ENCODE measurements at places on chromosomes 2 and 18.

GRCh38 chr2:236538242-236538641 lies 31.4 kb upstream of the ACKR3 start:
- no peak for ATAC-seq

- ATAC-seq: no peak
Observed at GRCh38 chr2:23522726-23523372, 137.9 kb downstream of the KLHL29 start.

DNA sequence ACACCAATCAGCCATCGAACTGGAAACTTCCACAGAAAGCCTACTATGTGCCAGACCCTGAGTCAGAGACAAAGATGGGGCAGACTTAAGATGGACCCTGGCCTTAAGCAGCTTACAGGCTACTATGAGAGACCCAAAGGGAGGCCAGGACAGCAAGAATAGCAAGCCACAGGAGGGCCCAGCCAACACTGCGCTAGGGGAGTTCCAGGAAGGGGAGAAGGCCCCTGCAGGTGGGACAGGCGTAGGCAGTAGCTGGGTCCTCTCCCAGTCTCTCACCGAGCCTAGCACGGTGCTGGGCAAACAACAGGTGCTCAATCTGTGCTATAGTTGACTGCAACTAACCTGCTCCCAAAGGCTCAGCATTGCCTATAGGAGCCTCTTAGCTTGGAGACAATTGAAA lies 136.2 kb downstream of the CLIP4 start:
- ATAC-seq: no peak

DNA sequence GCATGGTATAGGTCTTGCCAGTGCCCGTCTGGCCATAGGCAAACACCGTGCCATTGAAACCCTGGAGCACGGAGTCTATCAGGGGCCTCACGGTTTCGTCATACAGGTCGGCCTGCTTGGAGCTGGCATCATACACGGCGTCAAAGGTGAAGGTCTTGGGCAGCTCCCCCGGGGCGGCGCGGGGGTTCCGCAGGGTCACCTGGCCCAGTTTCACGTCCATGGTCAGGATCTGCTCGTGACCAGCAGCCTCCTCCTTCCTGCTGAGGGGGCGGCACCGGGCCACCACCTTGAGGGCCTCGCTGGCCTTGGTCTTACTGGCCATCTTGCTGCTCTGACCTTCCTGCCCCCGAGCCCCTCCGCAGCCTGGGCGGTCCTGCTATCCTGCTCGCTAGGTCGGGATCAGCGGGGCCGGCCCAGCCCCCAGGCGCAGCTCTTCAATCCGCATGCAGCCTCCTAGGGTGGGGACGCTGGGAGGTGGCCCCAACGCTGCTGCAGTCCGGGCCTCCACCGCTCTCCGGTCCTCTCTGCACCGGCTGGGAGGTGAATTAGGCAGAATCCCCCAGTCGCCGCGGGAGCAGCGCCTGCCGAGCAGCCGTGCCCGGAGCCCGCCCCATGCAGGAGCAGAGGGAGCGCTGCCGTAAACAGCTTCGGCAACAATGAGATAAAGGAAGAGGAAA lies 563 bp downstream of the KIF3C start:
- peak; percentile 44 for ATAC-seq

DNA sequence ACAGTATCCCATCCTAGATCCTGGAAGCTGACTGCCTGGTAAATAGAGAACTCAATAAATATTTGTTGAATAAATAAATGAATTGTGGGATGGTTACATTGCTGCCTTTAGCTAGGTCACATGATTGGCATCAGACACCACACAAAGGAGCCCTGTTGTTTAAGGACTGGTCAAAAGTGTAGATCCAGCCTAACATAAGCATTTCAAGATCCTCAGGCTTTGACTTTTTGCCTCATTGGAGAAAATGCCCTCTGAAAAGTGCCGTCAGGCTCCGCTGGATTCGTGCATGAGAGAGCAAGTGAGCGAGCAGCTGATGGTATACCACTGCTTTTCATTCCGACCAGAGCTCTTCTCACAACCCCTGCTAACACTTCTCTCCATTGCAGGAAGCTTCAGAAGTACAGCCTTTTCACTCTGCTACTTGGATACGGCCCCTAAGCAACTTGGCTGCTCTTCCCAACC lies 1.3 kb upstream of the ZNF24 start:
- ATAC-seq: no peak

- ATAC-seq: no peak
Observed at GRCh38 chr2:111101592-111101991, 19.1 kb upstream of the BCL2L11 start.

GRCh38 chr2:109736177-109736827 lies 57.8 kb upstream of the RGPD5 start:
- ATAC-seq: peak; percentile 45

DNA sequence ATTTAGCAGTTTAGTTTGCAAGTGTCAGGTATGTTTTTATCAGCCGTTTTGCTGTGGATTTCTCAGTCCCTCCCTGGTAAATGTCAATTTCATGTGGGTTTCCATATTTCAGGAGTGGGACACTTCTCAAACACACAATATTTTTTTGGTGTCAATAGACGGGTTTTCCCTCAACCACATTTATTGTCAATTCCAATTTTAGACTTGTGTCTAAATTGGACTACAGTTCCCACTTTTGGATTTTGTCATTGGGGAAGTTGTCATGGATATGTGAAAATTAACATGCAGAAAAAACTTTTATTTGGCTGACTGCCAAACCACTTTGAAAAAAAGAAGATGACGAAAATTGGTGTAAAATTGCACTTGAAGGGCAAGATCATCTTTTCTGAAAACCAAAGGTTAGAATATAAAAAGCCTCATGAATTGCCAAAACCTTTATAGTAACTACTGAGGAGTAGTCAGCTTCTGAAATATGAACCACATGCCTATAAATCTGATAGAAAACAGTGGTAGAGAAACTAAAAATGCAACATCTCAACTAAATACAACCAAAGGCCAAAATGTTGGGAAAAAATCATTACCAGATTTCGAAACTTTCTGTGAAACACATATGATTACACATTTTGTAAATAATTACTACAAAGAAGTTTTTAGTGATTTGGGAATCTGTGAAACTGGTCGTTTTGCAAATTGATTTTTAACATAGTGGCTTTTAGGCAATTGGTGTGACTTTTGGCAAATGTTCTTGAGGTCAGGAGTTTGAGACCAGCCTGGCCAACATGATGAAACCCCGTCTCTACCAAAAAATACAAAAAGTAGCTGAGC lies 106.4 kb downstream of the BCL2L11 start:
- no peak for ATAC-seq

DNA sequence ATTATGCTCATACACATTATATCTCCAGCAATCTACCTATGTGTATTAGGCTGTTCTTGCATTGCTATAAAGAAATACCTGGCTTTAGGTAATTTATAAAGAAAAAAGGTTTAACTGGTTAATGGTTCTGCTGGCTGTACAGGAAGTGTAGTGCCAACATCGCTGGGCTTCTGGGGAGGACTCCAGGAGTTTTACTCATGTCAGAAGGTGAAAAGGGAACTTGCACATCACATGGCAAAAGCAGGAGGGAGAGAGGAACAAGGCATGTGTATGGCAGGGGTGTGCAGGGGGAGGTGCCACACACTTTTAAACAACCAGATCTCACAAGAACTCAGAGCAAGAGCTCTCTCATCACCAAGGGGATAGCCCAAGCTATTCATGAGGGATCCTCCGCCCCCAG lies 715.4 kb upstream of the ZEB2 start:
- ATAC-seq: no peak

DNA sequence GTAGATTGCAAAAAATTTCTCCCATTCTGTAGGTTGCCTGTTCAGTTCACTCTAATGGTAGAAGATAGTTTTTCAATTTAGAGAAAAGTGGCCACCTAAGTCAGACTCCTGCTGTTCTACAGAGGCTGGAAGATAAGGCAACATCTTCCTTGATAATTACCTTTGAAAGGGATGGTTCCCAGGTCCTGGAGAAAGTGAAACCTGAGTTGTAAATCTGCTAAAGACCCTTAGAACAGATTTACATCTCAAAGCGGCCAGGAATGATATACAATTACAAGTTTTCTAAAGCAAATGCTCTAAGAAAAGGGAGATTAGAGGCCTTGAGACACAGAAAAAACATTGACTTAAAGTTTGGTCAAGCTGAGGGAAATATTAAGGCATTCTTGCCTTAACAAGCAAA lies 1350.2 kb upstream of the FAM98A start:
- ATAC-seq: no peak

DNA sequence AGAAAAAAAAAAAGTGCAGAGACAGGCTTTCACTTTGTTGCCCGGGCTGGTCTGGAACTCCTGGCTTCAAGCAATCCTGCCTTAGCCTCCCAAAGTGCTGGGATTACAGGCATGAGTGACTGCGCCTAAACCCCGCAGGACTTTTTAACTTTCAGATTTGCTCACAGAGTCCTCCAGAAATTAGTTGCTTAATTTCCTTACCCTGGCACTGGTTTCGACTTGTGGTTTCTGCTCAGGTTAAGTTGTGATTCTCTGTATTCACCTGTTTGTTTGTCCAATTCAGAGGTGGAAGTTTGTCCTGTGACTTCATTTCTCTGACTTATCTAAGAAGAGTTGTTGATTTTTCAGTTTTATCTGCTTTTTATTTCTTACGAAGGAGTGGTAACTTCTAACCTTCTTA lies 238.1 kb downstream of the TMEM182 start:
- ATAC-seq: no peak

GRCh38 chr2:238403632-238404405 lies 22.9 kb upstream of the ASB1 start:
- ATAC-seq: peak; percentile 9

- peak; percentile 46 for ATAC-seq
Observed at GRCh38 chr2:231926761-231927565, 767 bp upstream of the NPPC start.

DNA sequence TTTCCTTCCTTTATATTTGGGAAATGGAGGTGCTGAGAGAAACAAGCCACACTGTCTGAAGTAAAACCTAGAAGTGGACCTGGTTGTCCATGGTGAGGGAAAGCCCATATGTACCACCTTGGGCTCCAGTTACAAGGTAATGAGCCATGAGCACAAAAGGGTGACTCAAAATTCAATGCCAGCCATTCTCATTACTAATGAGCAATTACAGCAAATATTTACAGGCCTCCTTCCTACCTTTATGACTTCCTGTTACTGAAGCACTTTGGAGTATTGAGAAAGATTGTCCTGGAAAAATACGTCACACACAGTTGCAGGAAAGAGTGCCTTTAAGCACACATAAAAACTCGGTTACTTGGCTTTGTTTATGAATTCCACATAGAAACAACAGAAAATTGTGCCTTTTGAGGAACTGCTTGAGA lies 9.1 kb downstream of the EPAS1 start:
- no peak for ATAC-seq

- ATAC-seq: peak; percentile 18
Observed at GRCh38 chr2:196294516-196294909, 123.1 kb upstream of the STK17B start.

DNA sequence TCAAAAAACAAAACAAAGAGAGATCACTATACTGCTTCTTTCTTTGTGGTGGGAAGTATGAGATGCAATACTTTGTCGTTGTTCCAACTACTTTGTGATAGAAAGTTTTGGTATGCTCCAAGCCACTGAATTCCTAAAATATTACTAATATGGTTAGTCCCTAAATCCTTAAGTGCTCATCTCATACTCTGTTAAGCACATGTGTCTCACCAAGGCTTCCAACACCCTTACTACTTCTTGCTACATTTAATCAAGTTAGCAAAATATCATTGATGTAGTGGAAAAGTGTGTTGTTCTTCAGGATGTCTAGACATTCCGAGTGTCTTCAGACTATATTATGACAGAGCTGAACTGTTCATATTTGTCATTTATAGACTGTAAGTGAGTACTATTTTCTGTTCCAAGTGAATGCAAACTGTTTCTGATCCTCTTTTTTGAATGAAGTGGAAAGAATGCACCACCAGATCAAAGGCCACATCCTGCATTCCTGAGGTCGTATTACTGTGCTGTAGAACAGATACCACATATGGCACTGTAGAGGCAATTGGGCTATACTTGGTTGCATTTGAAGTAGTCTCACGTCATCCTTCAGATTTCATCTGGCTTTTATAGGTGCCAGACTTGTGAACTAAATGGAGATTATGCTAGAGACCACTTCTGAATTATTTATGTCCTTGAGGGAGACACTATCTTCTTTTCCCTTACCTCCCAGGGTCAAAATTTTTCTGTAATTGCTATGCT lies 298.4 kb upstream of the ZNF521 start:
- no peak for ATAC-seq

DNA sequence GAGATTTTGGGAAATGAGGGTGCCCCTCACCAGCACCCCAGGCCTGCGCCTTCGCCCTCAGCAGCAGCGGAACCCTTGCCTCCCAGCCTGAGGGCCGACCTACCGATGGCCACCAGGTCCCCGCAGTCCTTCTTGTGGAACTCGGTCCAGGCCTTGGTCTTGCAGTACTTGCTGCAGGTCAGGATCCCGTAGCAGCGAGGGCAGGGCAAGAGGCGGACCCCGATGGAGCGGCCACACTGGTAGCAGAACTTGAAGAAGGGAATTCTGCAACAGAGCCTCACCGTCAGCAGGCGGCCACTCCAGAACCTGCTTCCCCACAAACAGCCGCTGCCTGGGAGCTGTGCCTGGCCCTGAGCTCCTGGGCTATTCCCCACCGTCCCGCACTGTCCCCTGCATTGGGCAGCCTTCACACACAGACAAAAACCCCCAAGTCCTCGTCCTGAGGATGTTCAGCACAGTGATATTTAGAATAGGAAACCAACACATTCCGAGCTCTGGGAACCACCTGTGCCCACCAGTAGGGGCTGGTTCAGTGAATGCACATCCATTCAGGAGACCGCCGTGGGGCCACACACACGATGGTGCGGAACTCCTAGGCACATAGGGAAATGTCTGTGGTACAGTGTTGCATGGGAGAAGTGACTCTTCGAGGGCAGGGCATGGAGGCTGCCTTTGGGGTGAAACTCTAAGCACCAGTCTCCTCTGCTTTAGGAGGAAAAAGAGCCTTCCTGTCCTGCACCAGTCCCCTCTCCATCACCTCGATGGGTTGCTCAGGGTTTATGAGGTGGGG lies 45.6 kb downstream of the GPC1 start:
- ATAC-seq: no peak

DNA sequence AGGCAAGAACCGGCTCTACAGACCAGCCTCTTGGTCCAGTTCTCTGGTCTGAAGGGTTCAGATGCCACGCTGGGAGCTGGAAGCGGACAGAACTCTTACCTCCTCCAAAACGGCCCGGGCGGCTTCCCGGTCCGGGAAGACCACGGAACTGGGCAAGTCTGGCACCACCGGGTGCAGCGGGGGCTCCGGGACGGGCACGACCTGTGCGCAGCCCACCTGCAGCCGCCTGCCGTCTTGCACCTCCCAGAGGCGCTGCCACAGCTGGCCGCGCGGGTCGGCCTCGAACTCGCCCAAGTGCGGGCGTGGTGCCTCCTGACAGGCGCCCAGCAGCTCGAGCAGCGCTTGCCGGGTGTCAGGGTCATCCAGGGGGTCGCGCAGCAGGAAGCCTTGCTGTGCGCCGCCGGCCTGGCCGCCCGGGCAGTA lies 773 bp downstream of the CMPK2 start:
- no peak for ATAC-seq

- ATAC-seq: no peak
Observed at GRCh38 chr2:52862801-52863200, 904.8 kb upstream of the CHAC2 start.

- ATAC-seq: no peak
Observed at GRCh38 chr2:240429341-240429871, 6.1 kb upstream of the GPC1 start.
